Hematopoietic multipotent progenitor cell (in vitro differentiated cells): ENCODE measurements at places on chromosomes 13 and 19. TPM values are rescaled to one million over a fixed set of nuclear protein-coding genes. Genes with fewer than 3 reads are reported as not detected.

DNA sequence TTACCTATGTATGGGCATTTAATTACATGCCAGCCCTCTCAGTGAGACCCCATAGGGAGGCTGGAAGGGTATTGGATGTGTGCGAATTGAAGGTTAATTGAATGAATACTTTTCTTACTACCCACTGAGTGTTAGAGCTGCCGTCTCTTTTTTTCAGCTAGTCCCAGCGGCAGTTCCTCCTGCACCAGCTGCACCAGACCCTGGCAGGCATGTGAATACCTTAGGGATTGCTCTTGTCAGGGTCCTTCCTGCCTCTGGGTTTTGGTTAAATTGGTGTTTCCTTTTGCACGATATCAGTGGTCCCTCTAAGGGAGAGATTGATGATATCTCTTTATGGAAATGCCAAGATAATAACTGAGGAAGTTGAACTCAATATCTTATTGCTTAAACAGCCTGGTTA lies 9.8 kb upstream of the CXCL17 start:
- DNase-seq, result peak; percentile 16

SIGLEC11 gene
- total RNA-seq, result under 0.01 TPM

DNA sequence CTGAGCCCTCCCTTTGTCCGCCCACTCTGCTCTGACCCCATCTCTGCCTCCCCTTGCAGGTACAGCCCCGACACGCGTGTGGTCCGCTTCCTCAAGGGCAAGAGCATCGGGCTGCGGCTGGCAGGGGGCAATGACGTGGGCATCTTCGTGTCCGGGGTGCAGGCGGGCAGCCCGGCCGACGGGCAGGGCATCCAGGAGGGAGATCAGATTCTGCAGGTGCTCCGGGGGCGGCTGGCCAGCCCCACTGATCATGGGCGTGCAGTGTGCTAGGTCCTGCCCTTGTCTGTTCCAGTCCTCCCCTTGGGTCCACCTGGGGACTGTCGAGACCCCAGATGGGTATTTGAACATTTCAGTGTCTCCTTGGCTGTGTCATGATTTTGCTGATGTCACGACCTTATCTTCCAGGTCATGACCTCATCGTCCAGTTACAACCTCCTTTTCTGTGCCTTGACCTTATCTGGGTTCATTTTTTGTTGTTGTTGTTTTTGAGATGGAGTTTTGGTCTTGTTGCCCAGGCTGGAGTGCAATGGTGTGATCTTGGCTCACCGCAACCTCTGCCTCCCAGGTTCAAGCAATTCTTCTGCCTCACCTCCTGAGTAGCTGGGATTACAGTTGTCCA lies 25.3 kb downstream of the APBA3 start:
- DNase-seq, result no peak

DNA sequence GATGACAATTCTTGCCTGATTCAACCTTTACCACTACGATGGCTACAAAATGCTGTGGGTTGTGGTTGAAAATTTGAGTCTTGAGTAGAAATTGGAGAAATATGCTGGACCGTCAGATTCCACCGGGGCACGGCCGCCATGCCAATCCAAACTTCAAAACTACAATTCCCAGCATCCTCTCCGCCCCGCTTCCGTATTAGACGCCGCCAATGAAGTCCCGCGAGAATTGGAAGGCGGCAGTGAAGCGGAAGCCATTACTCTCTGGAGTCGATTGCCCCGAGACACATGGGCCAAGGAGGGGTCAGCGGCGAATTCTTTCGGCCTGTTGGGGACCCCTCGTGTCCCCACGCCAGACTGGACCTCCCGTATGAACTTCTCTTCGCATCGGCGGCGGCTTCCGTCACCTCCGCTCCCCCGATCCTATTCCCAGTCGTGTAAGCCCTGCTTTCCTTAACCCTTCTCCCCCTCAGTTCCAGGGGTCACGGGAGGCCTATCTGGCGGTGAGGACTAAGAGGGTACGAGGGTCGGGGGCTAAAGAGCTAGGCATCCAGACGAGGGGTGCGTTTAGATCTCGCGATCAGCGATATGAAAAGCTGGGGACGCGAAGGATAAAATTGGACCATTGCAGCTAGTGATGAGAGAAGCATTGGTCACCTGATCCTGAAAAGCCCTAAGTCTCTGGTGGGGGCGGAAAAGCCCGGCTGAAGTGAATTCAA lies at the start of gene ZNF317:
TSS of gene ZNF317 (plus strand) at position 239 of the 716 bp plus-strand sequence. CDS start 15,620 bp downstream, outside the sequence.
- DNase-seq, result peak; percentile 96

NKG7 gene
- 24.0 TPM for total RNA-seq

- DNase-seq, result no peak
These were observed 240.3 kb downstream of the LACC1 start for GRCh38 chr13:44120043-44120442.

KLK3 gene
- total RNA-seq, result under 0.01 TPM

DNA sequence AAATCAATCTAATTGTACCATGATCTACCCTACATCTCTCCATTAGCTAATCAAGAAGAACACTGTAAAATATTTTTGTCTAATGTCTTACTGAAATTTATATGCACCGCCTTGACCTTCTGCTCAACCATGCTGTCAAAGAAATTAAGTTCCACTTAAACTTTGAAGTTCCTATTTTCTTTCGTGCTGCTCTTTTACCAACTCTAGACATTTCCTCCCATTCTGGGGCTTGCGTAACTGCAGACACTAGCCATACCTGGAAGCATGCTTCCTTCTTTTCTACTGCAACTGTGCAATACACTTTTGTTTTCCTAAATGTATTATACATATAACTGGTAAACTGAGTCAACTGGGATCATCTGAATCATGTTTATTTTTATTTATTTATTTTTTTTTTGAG lies 8.5 kb upstream of the UBE2L5 start:
- no peak for DNase-seq

- DNase-seq, result no peak
These were observed 29.1 kb downstream of the SHISA2 start for GRCh38 chr13:26022538-26023292.

GRCh38 chr19:56053596-56053995 lies 67.0 kb downstream of the NLRP5 start:
- no peak for DNase-seq

- no peak for DNase-seq
These were observed 538.9 kb downstream of the RFC3 start for GRCh38 chr13:34356686-34357434.

IFNL1 gene
- not detected for total RNA-seq

DNA sequence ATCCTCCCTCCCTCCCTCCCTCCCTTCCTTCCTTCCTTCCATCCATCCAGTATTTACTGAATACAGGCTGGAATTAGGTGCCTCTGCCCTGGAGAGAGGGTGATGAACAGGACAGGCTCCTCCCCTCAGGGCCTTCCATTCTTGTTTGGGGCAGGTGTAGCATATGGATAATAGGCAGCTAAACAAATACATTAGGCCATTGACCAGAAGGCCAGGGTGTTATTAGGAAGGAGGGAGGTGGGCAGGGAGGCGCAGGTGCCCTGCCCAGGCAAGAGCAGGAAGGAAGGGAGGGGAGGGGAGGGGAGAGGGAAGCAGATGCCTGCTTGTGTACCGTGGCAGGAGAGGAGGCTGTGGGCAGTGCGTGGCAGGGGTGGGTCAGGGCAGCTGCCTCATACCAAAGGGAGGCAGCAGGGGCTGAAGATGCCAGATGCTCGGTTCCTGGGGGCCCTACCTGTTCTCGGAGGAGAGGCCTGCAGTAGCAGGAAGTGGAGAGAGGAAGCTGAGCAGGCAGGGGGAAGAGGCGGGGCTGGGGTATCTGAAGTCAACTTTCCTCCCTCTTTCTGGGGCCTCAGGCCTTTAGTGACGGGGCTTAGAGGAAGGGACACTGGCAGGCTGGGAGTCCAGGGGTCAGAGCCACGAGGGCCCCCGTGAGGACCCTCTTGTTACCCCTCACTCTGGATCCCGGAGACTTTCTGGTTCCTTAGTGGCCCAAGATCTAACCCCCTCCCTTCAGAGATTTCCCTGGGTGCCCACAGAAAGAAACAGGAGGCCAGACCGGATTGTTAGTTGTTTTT lies at the start of gene RINL:
TSS of gene RINL (minus strand) at position 495 of the 794 bp plus-strand sequence. CDS start 1,533 bp downstream, outside the sequence.
- no peak for DNase-seq

SRRM5 gene
- total RNA-seq, result under 0.01 TPM

OR7C1 gene
- total RNA-seq, result under 0.01 TPM

DNA sequence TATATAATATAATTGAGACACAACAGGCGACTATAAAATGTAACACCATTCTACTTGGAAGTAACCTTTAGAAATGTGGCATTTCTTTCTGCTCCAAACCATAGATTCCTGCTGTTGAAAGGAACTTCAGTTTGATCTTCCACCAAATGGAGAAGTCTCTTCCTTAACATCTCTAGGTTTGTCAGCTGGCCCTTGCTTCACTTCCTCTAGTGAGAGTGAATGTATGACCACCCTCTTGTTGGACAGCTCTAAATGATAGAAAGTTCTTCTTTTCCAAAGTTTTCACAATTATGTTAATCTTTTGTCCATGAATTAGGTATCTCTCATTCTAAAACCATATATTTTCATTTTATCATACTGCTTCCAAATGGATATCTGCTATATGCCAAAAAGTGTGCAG lies 13.8 kb upstream of the COG6 start:
- no peak for DNase-seq

- DNase-seq, result no peak
These were observed 70.5 kb downstream of the IRS2 start for GRCh38 chr13:109715902-109716301.

- DNase-seq, result no peak
These were observed 335.6 kb downstream of the RBM26 start for GRCh38 chr13:79070343-79070974.

DNA sequence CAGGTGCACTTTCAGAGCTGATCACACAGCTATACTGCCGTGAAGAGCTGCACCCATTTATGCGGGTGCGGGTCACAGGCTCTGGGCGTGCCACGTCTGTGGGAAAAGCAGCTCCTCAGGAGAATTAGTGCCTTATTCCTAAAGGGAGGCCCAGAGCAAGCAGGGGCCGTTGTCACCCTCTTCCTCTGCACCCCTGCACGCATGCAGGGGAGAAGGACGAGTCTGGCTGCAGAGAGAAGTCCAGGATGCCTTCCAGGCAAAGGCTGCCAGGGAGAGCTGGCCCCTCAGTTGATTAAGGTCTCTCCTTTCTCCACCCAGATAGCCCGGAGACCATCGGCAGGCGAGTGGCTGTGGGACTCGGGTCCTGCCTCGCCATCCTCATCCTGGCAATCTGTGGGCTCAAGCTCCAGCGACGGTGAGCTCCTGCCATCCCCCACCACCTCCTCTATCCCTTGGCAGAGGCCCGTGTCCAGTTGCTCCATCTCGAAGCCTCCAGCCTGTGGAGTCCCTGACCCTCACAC lies 3.1 kb upstream of the FFAR1 start:
- DNase-seq, result no peak

GRCh38 chr13:78102121-78102677 lies 183.6 kb upstream of the EDNRB start:
- peak; percentile 84 for DNase-seq

DNA sequence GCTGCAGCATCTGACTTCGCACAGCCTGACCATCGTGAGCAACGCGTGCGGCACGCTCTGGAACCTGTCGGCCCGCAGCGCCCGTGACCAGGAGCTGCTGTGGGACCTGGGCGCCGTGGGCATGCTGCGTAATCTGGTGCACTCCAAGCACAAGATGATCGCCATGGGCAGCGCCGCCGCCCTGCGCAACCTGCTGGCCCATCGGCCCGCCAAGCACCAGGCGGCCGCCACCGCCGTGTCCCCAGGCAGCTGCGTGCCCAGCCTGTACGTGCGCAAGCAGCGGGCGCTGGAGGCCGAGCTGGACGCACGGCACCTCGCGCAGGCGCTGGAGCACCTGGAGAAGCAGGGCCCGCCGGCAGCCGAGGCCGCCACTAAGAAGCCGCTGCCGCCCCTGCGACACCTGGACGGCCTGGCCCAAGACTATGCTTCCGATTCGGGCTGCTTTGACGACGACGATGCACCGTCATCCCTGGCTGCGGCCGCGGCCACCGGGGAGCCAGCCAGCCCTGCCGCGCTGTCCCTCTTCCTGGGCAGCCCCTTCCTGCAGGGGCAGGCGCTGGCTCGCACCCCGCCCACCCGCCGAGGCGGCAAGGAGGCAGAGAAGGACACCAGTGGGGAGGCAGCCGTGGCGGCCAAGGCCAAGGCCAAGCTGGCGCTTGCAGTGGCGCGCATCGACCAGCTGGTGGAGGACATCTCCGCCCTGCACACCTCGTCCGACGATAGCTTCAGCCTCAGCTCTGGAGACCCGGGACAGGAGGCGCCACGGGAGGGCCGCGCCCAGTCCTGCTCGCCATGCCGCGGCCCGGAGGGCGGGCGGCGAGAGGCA lies 13.6 kb downstream of the C19orf25 start:
- no peak for DNase-seq

- DNase-seq, result no peak
These were observed 67.3 kb upstream of the ITM2B start for GRCh38 chr13:48165727-48166126.

- DNase-seq, result peak; percentile 26
These were observed 154.2 kb upstream of the MAB21L1 start for GRCh38 chr13:35630551-35631275.

CD79A gene
- total RNA-seq, result 17.2 TPM

CTXN1 gene
- 1.9 TPM for total RNA-seq

DNA sequence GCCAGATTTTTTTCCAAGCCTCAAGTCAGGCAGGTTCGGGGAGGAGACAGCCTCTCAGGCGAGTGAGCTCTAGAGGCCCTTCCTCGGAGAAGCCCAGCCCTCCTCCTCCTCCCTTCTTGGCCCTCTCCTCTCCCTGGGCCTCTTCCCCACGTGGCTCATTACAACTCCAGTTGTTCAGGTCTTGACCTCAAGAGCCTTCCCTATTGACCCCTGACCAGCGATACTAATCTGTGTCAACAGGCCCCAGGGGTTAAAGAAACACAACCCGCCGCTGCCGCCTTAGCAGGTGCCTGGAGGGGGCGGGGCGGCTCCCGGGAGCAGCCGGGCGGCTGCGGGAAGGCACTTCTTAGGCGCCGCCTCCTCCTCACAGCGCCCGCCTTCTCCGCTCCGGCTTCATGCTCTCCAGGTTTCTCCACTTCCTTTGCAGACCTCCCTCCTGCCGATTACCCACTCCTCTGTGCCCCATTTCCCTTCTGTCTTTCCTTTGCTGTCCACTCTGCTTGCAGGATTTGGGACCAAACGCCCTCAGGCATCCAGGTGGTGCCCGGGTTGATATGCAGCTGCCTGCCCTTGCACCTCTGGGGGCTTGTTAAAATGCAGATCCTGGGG lies 51.0 kb downstream of the LYL1 start:
- DNase-seq, result peak; percentile 21

DNA sequence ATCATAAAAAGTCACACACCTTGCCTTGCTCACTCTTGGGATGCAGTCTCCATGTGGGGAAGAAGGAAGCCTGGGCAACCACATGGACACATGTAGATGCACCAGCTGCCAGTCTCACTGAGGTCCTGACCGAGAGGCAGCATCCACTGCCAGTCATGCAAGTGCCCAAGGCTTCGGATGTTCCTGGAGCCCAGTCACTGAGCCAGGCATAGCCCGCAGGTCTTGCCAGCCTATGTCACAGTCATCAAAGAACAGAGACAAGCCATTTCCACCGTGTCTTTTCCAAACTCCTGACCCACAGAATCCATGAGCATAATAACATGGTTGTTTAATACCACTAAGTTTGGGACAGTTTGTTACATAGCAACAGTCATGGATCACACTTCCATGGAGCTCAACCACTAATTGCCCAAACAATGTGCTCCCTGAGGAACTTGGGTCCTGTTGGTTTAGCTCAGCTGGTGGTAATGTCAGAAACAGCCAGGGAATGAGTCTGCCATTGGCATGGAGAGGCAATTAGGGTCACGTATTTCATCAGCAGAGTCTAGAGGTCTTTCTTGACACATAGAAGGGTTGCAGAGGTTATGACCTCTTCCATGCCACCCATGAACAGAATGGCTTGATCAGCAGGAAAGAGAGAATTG lies 21.5 kb downstream of the STARD13 start:
- DNase-seq, result no peak

MISP3 gene
- total RNA-seq, result 1.1 TPM

BRSK1 gene
- 3.5 TPM for total RNA-seq

GRCh38 chr19:52748336-52748950 lies 13.6 kb upstream of the ZNF611 start:
- DNase-seq, result no peak
